ENCODE measurements at places on chromosomes 1 and 21. TPM values are rescaled to one million over a fixed set of nuclear protein-coding genes. Genes with fewer than 3 reads are reported as not detected.
A peak's percentile ranks its signal among the peaks of the same experiment; 100 is the strongest.

The NPR1 gene
- not detected for total RNA-seq

DNA sequence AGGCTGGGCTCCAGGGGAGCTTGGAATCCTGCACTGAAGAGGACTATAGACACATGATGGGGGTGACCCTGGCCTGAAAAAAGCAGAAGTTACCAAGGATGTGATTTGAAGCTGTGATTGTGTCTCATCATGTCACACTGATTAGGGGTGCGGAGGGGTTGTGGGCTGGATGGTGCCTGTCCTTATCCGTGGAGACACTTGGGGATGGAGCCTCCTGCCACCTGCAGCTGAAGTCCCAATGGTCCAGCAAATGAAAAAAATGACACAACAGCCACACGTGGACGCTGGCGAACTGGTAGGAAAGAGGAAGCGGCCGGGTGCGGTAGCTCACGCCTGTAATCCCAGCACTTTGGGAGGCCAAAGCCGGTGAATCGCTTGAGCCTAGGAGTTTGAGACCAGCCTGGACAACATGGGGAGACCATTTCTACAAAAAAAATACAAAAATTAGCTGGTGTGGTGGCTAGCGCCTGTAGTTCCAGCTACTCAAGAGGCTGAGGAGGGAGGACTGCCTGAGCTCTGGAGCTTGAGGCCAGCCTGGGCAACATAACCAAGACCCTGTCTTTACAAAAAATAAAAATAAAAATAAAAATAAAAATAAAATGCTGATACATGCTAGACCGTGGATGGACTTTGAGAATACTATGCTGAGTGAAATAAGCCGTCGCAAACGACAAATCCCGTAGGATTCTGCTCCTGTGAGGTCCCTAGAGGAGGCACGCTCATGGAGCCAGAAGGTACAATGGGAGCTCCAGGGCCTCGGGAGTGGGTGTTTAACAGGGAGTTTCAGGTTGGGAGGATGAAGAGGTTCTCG is 838 bp upstream of the IBA57 start:
- no peaks in the 10 kb centered on the region for H3K36me3 ChIP-seq
- peaks cover 38% of the 10 kb centered on the region for H3K4me1 ChIP-seq
- DNase-seq: no peak
- peak overlapping the region; percentile 76 for H3K4me3 ChIP-seq

- H3K4me1 ChIP-seq: no peaks in the 10 kb centered on the region
- no peaks in the 10 kb centered on the region for H3K27me3 ChIP-seq
- no peak overlapping the region for H3K27ac ChIP-seq
- no peak overlapping the region for H3K4me3 ChIP-seq
- DNase-seq: no peak
- no peaks in the 10 kb centered on the region for H3K36me3 ChIP-seq
Observed at GRCh38 chr1:9018333-9018732, 7.9 kb downstream of the SLC2A7 start.

GRCh38 chr1:87474098-87474497 is 145.4 kb downstream of the LMO4 start:
- H3K27me3 ChIP-seq: no peaks in the 10 kb centered on the region
- H3K27ac ChIP-seq: no peak overlapping the region
- no peak overlapping the region for H3K4me3 ChIP-seq
- H3K4me1 ChIP-seq: no peaks in the 10 kb centered on the region
- no peaks in the 10 kb centered on the region for H3K36me3 ChIP-seq

Data from CD4-positive, alpha-beta memory T cell (primary cell).